ENCODE measurements at places on chromosomes 5 and 9.
A peak's percentile ranks its signal among the peaks of the same experiment; 100 is the strongest.

DNA sequence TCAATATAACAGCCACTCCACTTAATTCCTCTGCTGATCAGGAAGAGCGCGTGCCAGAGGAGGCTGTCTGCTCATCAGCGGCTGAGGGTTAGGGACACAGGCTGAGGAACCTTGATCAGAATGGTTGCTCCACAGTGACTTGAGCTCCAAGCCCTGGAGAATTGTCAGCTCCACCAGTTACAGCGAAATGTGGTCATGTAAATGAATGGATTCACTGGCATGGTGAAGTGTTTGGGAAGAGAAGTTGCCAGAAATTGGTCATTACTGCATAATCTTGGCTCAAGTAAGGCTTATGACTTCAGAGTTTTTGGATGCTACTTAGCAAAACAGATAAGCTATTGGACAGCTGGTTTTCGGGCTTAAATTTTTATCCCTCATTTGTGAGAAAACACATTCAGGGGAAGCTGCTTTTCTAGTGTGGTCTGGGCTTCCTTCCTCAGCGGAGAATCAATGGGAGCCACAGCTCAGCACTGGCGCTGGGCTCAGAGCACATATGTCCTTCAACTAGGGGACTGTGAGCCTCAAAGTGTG, 65.0 kb downstream of the PRRT1B start:
- no peak for DNase-seq

DNA sequence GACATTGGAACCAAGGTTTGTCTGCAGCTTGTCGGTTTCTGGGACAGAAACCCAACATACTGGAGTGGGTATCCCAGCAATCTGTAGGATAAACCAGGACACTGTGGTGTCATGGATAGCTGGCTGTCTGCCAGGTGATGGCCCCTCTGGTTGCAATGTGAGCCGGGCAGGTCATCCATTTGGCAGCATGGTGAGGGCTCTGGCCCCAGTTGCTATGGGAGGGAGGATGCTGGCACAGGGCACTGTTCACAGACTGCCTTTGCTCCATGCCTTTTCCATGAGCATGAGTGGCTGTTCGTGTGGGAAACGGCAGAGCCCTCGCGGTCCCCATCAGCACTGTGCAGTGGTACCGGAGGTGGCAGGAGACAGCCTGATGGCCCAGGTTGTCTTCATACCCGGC, 6.4 kb downstream of the S1PR3 start:
- DNase-seq, result no peak

DNA sequence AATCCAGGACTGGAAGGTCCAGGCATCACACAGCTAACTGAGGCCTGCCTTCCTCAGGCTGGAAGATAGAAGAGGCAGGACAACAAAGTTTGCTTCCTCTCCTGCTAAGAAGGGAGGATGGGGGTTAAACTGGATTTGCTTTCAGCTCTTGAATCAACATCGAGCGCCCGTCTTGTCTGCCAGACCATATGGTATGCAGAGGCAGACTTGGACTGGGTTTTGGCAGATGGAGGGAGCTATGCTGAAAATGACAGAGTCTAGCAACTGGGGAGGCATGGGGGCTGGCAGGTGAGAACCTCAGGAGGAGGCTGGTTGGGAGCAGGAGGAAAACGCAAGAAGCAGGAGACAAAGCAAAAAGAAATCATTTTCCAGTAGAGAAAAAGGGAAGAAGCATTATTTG, 289.5 kb upstream of the IL12B start:
- DNase-seq, result no peak

- no peak for DNase-seq
These were observed 167.8 kb downstream of the COL23A1 start for GRCh38 chr5:178422400-178422775.

- DNase-seq, result no peak
These were observed 69.7 kb upstream of the ABL1 start for GRCh38 chr9:130765137-130766020.

DNA sequence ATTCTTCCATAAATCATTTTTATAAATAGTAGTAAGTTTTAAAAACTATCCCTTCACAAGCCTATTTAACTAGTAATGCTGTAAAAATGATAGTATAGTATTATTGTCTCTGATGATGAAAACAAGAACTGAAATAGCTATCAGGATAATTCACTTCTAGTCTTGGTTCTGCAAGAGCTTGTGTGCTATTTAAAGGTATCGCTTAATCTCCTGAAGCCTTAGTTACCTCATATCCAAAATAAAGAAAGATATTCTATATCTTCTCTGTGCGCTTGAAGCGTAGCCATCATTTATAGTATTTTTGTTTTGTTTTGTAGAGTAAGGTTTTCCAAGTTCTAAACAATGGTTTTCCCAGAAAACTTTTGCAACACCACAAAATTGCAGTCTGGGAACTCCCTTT, 180.1 kb downstream of the TMC1 start:
- DNase-seq, result no peak

DNA sequence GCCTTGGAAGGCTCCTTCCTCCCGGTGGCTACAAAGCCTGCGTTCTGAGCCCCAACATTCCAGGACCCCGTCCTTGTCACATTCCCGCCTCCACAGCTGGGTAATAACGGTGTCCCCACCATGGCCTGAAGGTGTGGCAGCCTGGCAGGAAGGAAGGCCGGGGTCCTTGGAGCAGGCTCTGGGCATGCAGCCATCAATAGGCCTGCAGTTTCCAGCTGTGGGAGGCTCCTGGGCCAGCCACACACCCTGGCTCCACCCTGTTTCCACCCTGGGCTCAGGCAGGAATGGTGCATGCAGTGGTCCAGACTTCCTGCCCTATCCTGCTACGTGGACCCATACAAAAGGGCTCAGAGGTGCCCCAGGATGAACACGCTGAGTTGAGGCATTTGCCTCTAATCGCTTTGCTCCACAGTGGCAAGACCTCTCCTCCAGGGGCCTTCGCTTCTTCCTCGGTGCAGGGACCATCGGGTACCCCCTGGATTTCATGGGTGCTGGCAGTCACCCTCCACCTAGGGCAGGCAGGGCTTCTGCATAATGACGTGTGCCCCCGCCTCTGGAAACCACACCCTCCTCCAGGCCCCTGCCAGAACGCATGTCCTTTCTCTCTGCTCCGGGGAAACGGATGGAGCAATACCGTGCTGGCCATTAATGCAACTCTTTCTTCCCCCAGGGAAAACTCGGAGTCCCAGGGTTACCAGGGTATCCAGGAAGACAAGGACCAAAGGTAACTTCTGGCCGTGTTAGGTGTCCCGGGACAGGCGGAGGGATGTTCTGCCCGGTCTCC, 95.1 kb upstream of the FCN2 start:
- no peak for DNase-seq

GRCh38 chr5:140549237-140550144, 2.0 kb downstream of the EIF4EBP3 start:
- DNase-seq, result no peak

DNA sequence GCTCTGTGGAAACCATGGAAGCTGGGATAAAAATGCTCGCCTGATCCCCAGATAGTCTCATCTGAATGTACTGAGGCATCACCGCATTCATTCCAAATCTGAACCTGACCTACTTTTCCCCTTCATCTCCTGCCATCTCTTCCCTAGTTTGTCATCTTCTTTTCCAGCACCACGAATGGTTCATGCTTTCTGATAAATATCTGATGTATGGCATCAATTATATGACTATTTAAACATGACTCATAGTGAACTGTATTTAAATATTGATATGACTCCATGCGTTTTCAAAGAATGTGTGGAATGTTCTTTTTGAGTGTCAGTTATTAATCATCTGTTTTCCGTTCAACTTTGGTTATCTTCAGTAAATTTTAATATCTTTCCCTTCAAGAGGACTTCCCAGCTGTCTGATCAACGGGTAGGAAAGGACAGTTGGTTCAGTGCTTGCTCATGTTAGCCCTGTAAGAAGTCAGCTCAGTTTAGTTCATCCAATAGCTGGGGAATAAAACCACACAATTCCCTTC, 21.1 kb downstream of the BASP1 start:
- no peak for DNase-seq

- no peak for DNase-seq
These were observed 131.6 kb downstream of the CACNA1B start for GRCh38 chr9:138009016-138009802.

DNA sequence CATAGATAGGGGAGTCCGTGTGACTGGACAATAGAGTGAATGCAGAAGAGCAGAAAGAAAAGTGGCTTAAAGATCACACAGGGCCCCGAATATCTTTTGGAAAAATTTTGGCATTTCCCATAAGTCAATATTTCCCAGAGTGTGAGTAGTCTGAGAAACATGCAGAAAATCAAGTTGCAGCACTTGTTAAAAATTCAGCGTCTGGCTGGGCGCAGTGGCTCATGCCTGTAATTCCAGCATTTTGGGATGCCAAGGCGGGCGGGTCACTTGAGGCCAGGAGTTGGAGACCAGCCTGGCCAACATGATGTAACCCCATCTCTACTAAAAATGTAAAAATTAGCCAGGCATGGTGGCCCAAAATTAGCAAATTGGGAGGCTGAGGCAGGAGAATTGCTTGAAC, 227.0 kb downstream of the DRD1 start:
- no peak for DNase-seq

GRCh38 chr5:150904479-150905311, at the start of gene ZNF300:
Gene ZNF300, minus strand, starts transcription at chr5:150904980. Its CDS starts 1,825 bp downstream, at chr5:150903155.
- DNase-seq, result peak; percentile 86

GRCh38 chr5:80215523-80215922, 40.3 kb downstream of the SERINC5 start:
- no peak for DNase-seq

DNA sequence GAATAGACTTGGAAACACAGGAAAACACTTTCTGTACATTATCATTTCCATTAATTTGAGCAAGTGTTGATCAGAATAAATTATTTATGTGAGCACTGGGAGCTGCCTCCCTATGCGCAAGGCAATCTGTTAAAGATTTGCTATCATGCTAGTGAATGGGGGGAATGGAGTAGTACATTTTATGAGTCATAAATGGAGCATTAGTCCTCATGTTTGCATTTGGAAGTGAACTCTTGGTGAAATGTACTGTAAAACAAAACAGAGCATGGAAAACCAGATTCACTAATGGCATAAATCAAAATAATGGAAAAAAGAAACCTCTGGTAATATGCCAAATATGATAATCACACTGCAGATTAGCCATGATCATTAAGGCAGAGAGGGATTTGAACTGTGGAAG, 40.5 kb upstream of the TMC1 start:
- DNase-seq, result no peak
